ENCODE measurements at places on chromosomes 6 and 20.

GRCh38 chr6:52514514-52514913, 62.3 kb downstream of the TRAM2 start:
- peaks cover 48% of the 10 kb centered on the region for H3K36me3 ChIP-seq
- no peak overlapping the region for H3K4me3 ChIP-seq
- H3K4me1 ChIP-seq, result no peaks in the 10 kb centered on the region
- H3K27ac ChIP-seq, result no peak overlapping the region

GRCh38 chr6:150445486-150445885, 76.7 kb downstream of the IYD start:
- H3K4me3 ChIP-seq, result no peak overlapping the region
- H3K36me3 ChIP-seq, result no peaks in the 10 kb centered on the region

DNA sequence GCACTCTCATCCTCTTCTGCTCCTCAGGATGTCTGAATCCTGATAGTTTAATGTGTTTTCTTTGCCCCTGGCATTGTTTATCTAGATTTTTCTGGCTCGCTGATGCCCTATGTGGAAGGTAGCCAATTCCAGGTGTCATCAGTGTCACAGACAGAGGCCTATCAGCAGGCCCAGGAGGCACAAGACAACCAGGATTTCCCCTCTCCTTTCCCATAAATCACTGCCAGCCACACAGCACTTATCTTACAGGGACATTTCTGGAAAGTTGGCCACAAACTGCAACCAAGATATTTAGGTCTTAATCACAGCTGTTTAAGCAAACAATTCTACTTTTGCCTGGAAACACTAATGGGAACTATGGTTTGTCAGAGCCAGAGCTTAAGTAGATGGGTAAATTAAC, 28.1 kb downstream of the ADGRF5 start:
- H3K27ac ChIP-seq, result no peak overlapping the region
- no peak overlapping the region for H3K4me3 ChIP-seq
- H3K36me3 ChIP-seq, result no peaks in the 10 kb centered on the region
- H3K27me3 ChIP-seq, result no peaks in the 10 kb centered on the region

GRCh38 chr6:130593948-130594347, 228.1 kb downstream of the TMEM200A start:
- H3K27ac ChIP-seq, result no peak overlapping the region
- H3K4me3 ChIP-seq, result no peak overlapping the region
- H3K36me3 ChIP-seq, result no peaks in the 10 kb centered on the region

DNA sequence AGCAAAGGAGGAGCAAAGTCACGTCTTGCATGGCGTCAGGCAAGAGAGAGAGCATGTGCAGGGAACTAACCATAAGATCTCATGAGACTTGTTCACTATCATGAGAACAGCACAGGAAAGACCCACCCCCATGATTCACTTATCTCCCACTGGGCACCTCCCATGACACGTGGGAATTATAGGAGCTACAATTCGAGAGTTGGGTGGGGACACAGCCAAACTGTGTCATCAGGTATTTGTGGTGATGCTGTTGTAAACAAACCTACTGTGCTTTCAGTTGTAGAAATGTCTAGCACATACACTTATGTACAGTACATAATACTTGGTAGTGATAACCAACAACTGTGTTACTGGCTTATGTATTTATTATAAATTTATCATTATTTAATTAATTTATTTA, 128.3 kb downstream of the UTRN start:
- H3K36me3 ChIP-seq, result no peaks in the 10 kb centered on the region
- no peak overlapping the region for H3K27ac ChIP-seq
- no peaks in the 10 kb centered on the region for H3K27me3 ChIP-seq
- peaks cover 11% of the 10 kb centered on the region for H3K4me1 ChIP-seq
- DNase-seq, result no peak

DNA sequence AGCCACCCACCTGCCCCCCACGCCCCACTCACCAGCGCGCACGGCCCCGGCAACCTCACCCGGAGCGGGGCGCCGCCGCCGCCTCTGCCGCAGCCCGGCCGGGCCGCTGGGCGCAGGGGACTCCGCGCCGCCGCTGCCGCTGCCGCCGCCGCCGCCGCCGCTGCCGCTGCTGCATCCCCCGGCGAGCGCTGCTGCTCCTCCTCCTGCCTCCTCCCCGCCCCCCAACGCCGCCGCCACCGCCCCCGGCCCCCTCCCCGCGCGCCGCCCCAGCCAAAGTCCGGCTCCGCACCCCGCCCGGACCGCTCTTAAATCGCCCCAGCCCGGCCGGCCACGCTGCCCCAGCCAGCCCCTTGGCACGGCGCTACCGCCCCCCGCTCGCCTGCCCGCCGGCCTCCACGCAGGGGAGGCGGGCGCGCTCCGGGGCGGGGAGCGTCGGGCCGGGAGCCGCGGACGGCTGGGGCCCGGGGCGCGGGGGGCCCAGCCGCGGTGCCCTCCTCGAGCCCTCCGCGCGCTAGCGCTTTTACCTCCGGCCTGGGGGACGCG, at the start of gene SULF2:
SULF2 (minus strand) TSS at position 171 of the 543 bp plus-strand sequence. CDS start 28,118 bp downstream, outside the sequence.
- peak within 1 kb of the TSS; percentile 24 for H3K4me3 ChIP-seq
- peak; percentile 25 for DNase-seq
- peaks cover 43% of the 10 kb centered on the region for H3K27me3 ChIP-seq
- H3K4me1 ChIP-seq, result peaks cover 19% of the 10 kb centered on the region
- peaks cover 1% of the 10 kb centered on the region for H3K36me3 ChIP-seq

DNA sequence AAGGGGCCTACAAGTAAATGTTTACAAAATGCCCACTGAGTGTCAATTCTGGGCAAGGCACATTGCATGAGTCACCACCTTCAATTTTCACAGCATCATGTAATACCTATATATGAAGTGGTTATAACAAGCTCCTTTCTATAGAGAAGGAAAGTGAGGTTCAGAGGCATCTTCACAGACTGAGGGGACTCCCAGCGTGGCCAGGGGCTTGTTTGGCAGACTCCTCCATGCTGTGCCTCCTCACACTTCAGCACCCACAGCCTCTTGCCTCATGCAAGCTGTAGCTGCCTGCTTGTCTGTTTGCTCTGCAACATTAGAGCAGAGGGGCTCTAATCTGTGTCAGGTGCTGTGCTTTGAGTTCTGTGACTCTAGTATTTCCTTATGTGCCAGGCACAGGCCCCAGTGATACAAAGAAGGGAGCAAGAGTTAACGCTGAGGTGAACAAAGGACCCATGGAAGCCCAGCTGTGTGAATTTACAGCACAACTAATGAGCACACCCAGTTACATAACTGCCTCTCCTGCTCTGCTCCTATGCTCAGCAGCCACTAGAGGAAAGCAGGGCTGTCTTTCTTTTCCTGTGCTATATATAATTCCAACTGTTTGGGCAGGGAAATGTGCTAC, 72.3 kb downstream of the ZHX3 start:
- no peaks in the 10 kb centered on the region for H3K27me3 ChIP-seq
- no peak overlapping the region for H3K27ac ChIP-seq
- no peaks in the 10 kb centered on the region for H3K36me3 ChIP-seq
- H3K4me3 ChIP-seq, result no peak overlapping the region
- no peak for DNase-seq

- no peak overlapping the region for H3K4me3 ChIP-seq
- DNase-seq, result no peak
- H3K36me3 ChIP-seq, result no peaks in the 10 kb centered on the region
These were observed 211.4 kb downstream of the FUT9 start for GRCh38 chr6:96227135-96227534.

- no peaks in the 10 kb centered on the region for H3K27me3 ChIP-seq
- no peak overlapping the region for H3K27ac ChIP-seq
- no peaks in the 10 kb centered on the region for H3K36me3 ChIP-seq
- peaks cover 10% of the 10 kb centered on the region for H3K4me1 ChIP-seq
- no peak overlapping the region for H3K4me3 ChIP-seq
These were observed 46.6 kb upstream of the SLC9A8 start for GRCh38 chr20:49765846-49766541.

- no peak overlapping the region for H3K27ac ChIP-seq
- peaks cover 22% of the 10 kb centered on the region for H3K4me1 ChIP-seq
- DNase-seq, result no peak
These were observed 6.1 kb downstream of the MANBAL start for GRCh38 chr20:37295595-37295994.

- peaks cover 13% of the 10 kb centered on the region for H3K4me1 ChIP-seq
- H3K27ac ChIP-seq, result peak within 1 kb of the TSS; percentile 83
- peak within 1 kb of the TSS; percentile 96 for H3K4me3 ChIP-seq
- DNase-seq, result peak; percentile 95
- no peaks in the 10 kb centered on the region for H3K27me3 ChIP-seq
These were observed at the start of gene SNHG17 for GRCh38 chr20:38434770-38435554. Gene SNHG17 (minus strand): TSS chr20:38435328.

DNA sequence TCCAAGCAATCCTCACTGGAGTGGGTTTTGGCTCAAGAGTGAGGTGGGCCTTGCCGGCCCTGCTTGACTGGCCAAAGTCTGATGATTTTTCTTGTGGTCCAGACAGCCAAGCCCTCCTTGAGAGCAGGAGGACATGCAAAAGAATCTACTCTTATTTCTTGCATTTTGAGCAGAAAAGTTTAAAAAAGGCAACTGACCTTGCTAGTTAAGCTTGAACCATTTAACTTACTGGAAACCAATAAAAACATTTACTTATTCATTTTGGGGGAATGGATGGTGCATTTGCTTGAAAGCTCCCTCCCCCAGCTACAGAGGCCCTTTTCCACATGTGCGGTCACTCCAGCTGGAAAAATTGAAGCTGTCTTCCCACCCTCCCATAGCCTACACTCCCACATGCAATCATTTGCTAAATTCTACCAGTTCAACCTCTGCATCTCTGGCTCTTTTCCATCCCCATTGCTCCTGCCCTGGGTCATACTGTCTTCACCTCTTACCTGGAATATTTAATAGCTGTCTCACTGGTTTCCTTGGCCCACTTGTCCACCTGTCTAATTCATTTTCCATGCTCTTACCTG, 527.9 kb downstream of the DHX35 start:
- no peak overlapping the region for H3K27ac ChIP-seq
- H3K27me3 ChIP-seq, result peaks cover 3% of the 10 kb centered on the region
- no peak for DNase-seq
- H3K4me1 ChIP-seq, result no peaks in the 10 kb centered on the region

GRCh38 chr6:148182378-148182777, 160.3 kb upstream of the SASH1 start:
- no peak overlapping the region for H3K27ac ChIP-seq
- no peak overlapping the region for H3K4me3 ChIP-seq
- peaks cover 2% of the 10 kb centered on the region for H3K27me3 ChIP-seq

DNA sequence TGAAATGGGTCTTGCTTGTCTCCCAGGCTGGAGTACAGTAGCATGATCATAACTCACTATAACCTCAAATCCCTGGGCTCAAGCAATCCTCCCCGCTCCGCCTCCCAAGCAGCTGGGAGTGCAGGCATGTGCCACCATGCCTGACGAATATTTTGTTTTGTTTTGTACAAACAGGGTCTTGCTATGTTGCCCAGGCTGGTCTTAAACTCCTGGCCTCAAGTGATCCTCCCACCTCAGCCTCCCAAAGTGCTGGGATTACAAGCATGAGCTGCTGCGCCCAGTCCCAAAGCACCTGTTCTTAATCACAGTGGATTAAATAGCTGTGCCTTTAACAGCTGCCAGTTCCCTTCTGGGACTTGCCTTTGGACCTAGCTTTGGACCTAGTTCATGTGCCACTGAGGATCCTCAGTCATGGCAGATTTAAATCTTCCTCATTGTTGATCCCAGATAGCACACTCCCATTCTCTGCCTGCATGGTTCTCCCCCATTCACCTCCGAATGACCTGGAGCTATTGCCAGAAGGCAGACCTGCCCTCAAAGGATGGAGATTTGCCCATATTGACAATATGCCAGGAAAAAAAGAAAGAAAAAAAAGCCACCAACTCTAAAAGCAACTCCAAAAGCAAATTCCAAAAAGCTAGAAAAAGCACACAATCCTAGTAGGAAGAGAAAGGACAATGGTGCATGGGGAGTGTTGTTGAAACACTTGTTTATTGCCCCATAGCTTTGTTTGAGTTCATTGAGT, 10.6 kb downstream of the POFUT1 start:
- H3K36me3 ChIP-seq, result peaks cover 72% of the 10 kb centered on the region
- no peak overlapping the region for H3K27ac ChIP-seq
- H3K4me3 ChIP-seq, result no peak overlapping the region
- DNase-seq, result no peak
- H3K4me1 ChIP-seq, result no peaks in the 10 kb centered on the region
- H3K27me3 ChIP-seq, result no peaks in the 10 kb centered on the region

- no peaks in the 10 kb centered on the region for H3K27me3 ChIP-seq
- H3K27ac ChIP-seq, result no peak overlapping the region
- no peak for DNase-seq
- H3K4me1 ChIP-seq, result no peaks in the 10 kb centered on the region
- H3K36me3 ChIP-seq, result no peaks in the 10 kb centered on the region
- no peak overlapping the region for H3K4me3 ChIP-seq
These were observed 168.4 kb upstream of the UST start for GRCh38 chr6:148578489-148578814.

DNA sequence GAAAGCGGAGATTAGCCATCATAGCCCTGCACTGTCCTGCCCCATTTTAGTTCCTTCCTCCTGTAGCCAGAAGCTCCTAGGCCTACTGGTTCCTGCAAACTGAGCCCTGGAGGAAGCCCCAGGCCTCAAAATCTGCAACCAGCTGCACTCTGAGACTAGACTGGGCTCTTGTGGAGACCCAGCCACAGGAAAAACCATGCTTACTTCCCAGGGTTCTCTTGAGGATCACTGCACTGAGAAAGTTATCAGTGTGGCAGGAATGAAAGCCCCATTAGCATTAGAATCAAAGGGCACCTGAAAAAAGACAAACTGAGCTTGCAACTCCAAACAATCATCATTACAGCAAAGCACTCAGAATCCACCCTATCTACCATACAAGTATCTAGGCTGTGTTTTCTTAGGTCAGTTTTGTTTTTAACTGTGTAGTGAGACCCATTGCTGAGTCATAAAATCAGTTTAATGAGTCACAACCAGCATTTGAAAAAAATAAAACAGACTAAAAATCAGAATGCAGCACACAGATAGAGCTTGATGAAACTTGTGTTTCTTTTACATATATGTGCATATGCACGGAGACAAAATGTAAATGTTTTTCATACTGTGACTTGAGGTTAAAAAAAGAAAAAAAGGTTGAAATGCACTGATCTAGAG, 91.0 kb downstream of the UNC5CL start:
- no peaks in the 10 kb centered on the region for H3K4me1 ChIP-seq
- no peak overlapping the region for H3K27ac ChIP-seq
- H3K27me3 ChIP-seq, result no peaks in the 10 kb centered on the region

GRCh38 chr20:57665589-57665971, 44.2 kb downstream of the PMEPA1 start:
- no peaks in the 10 kb centered on the region for H3K4me1 ChIP-seq
- H3K36me3 ChIP-seq, result peaks cover 8% of the 10 kb centered on the region
- H3K4me3 ChIP-seq, result no peak overlapping the region
- no peak overlapping the region for H3K27ac ChIP-seq
- H3K27me3 ChIP-seq, result no peaks in the 10 kb centered on the region

DNA sequence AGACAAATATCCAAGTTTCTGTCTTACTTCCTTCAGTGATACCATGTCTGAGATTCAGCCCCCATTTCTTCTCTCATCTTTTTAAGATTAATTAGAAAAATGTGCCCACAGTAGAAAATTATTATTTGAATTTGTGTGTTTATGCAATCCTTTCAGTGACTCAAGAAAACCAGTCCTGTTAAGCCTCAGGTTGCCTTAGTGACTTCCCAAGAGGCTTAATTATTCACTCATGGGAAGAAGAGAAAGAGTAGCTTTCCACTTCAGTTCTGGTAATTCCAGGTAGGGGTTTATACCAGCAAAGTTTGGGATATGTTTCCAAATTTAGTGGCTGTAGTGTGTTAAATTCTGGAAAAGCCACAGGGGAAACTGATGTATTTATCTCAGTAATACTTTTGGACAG, 149.1 kb downstream of the RIMS1 start:
- no peaks in the 10 kb centered on the region for H3K4me1 ChIP-seq
- no peak overlapping the region for H3K4me3 ChIP-seq
- no peaks in the 10 kb centered on the region for H3K27me3 ChIP-seq
- DNase-seq, result no peak

GRCh38 chr6:170480050-170480692, 72.9 kb downstream of the PSMB1 start:
- no peak overlapping the region for H3K4me3 ChIP-seq
- no peaks in the 10 kb centered on the region for H3K4me1 ChIP-seq
